Forelimb muscle (tissue), 1 donor: ENCODE measurements at places on chromosomes 7 and 10. TPM values are rescaled to one million over a fixed set of nuclear protein-coding genes. Genes with fewer than 3 reads are reported as not detected.

DNA sequence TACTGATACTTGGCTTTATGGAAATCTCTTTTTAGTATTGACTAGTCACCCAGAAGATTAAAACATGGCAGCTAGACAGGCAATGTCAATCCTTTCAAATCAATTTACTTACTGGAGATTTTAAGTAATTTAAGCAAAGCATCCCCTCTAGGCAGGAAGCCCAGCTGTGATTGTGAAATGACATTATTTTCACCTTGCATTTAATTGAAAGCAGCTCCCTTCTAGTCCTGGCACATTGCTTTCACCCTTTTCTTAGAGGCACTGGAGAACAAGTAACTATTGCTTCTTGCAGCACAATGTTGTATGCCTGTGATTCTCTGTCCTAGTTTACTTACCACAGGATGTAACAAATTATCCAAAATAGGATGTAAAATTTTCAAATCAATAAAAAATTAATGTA, 13.3 kb downstream of the ST7 start:
- DNase-seq: no peak

DNA sequence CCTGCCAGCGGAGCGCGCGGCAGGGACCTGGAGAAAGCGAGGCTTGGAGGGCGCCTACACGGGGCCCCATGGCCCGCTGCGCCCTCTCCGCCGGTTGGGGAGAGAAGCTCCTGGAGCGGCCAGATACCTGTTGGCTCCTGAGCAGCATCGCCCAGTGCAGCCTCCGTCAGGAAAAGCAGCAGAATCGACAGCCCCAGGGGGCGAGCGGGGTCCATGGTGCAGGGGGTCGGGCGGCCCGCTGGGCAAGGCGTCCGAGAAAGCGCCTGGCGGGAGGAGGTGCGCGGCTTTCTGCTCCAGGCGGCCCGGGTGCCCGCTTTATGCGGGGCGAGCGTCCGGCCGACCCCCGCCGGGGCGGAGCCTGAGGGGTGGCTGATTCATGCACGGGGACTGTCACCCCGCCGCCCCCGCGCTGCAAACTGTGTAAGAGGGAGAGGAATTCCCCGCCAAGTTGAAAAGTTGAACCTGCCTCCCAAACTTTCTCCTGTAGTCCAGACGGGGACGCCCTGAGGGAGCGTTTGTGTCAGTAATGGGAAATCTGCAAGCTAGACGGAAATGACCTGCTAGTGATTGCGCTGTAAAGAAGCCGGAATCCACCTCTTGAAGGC, at the start of gene TFPI2:
TSS of gene TFPI2 (minus strand) at position 290 of the 605 bp plus-strand sequence. CDS start at position 215, 75 bp downstream.
- no peak for DNase-seq

The CCDC146 gene
- polyA plus RNA-seq: 9.6 TPM

The VGF gene
- polyA plus RNA-seq: not detected

The TAS2R60 gene
- not detected for polyA plus RNA-seq

The MINDY3 gene
- 27.4 TPM for polyA plus RNA-seq

DNA sequence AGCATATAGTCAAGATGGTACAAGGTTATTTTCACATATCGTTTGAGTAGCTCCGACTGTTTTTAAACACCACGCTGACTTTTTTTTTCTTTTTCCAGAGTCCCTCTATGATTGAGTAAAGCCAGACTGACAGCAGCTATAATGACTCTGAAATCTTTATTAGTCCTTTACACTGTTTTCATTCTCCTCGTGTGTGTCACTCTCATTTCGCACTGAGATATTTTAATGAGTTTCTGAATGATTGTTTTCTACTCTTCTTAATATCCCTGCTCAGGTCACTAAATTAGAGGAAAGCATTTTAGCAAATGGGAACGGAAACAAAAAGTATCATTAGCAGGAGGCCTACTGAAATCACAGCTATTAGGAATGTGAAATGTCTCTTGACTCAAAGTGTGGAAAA, 162.3 kb upstream of the MTPN start:
- no peak for DNase-seq

DNA sequence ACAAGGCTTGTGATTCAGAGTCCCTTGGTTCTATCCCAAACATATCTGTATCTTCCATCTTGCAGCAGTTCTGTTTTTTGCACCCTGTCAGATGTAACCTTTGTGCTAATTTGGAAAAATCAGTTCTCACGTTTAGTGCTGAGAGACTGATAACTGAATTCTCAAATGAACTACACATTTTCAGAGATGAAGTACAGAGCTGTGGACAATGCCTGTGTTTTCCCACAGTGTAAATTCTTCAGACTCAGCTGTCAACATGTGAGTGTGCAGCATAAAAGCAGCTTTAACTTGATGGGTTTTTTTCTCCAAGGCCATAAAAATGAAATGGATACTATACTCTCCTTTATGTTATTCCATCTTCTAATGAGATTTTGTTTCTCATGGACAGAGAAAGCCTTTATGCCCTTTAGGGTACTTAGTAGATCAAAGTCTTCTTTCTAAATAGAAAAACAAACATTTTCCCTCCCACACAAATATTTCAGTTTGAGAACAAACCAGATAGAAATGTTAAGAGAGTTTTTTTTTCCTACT, 150.9 kb downstream of the SEMA3A start:
- no peak for DNase-seq

The SMC3 gene
- 40.4 TPM for polyA plus RNA-seq

- no peak for DNase-seq
Measured at GRCh38 chr10:100022403-100022802, 12.7 kb upstream of the DNMBP start.

- DNase-seq: no peak
Measured at GRCh38 chr10:123807444-123808035, 84.1 kb downstream of the CPXM2 start.

The GDF10 gene
- polyA plus RNA-seq: 3.2 TPM

- DNase-seq: no peak
Measured at GRCh38 chr7:151754142-151754590, 122.7 kb downstream of the PRKAG2 start.

The FGF8 gene
- 0.34 TPM for polyA plus RNA-seq

DNA sequence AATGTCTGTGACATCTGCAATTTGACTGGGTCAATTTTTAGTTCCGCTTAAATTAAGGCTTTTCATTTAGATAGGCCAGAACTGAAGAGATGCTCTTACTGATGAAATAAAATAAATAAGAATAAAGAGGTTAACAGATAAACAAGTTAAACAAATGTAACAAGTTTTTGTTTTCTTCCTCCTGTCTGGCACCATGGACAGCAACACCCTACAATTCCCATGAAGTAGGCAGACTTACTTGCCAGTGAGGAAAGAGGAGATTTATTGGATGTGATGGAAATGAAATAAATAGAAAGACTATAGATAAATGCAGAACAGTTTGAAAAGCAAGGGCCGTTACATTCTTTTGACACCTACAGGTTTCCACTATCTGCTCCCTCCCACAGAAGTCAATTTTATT, 118.5 kb downstream of the AMPH start:
- no peak for DNase-seq

DNA sequence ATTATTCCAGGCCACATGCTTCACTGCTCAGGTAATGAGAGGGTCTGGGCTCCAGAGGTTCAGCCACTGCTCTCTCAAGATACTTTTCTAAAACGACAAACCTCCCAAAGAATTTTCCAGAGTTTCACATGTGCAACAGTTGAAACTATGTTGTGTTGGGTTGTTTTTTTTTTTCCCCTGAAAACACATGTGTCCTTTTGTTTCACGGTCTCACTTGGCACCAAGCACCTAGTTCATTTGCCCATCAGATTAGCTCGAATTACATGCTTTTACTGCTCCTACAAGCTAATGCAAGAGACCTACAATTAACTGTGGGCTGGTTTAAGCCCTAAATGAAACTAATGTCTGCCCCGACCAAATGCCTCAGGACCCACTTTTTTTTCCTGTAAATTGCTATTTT, 313.3 kb downstream of the FGFR2 start:
- no peak for DNase-seq

DNA sequence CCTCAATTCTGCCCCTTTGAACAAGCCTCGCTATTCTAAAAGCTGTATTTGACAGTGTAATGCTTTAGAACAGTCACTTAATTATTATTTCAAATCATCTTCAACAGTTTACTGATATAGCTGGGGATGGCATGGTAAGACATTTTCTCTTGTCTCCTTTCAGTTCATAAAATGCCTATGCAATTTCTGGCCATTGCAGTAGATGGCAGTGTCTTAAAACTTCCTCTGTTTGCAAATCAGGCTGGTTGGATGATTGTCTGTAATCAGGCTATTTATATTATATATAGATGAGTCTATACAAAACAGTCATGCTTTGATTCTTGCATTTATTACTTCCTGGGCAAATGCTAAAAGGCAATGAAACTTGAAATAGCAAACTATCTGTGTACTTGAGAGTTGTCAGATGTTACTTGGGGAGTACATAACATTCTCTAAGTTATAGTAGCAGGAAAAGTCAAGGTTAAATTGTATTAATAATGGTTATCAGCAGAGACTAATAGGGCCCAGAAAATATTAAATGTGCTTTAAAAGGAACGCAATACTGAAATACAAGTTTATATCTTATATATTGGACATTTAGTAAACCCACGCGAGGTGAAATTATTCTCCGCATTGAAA, 55.5 kb upstream of the LHFPL3 start:
- no peak for DNase-seq

The EN2 gene
- 0.71 TPM for polyA plus RNA-seq

DNA sequence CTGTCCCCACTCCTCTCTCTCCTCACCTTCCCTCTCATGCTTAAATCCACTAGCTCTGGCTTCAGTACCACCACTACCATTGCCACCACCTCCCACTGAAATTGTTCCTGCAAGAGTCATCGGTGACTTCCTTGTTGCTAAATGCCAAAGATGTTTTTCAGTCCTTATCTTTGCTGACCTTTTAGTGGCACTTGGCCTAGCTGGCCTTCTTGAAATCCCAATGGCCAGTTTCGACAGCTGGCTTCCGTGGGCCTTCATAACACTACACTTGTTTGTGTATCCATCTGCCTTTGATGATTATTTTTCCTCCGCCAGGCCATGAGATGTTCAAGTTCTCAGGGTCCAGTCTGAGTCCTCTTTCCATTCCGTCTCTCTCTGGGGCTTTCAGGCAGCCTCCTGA, 118.2 kb upstream of the NANOS1 start:
- no peak for DNase-seq

DNA sequence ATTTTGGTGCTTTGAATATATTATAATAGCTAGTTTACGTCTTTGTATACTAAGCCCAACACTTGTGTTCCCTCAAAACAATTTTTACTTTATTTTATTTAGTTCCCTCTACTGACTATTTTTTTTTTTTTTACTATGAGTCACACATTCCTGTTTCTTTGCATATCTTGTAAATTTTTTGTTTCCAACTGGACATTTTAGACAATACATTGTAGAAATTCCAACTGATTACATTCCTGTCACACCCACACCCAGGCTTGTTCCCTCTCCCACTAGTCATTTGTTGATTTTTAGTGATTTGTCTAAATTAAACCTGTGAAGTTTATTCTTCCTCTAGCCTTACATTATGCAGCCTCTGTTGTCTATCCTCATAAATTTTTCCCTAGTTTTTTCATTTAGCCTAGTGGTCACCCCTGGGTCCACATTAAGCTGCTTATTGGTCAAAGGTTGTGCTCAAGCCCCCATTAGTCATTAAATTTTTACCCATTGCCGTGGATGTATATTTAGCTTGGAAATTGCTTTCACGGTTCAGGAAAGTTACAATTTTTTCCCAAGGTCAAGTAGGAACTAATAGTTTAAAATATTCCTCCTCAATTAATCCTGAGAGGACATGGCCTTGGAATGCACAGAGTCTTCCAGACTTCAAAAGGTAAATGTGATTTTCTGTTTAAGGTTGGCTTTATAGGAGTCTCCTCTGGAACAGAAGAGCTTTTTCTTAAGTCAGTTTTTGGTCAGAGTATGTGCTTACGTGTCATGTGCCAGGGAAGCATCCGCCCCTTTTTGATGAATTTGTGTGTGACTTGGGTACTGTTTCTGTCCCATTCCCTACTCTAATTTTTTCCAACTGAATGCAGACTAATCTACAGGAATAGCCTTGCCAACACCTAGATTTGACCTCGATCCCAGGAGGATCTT, 207.6 kb upstream of the TMEM72 start:
- no peak for DNase-seq

The FOXI2 gene
- polyA plus RNA-seq: 0.47 TPM

DNA sequence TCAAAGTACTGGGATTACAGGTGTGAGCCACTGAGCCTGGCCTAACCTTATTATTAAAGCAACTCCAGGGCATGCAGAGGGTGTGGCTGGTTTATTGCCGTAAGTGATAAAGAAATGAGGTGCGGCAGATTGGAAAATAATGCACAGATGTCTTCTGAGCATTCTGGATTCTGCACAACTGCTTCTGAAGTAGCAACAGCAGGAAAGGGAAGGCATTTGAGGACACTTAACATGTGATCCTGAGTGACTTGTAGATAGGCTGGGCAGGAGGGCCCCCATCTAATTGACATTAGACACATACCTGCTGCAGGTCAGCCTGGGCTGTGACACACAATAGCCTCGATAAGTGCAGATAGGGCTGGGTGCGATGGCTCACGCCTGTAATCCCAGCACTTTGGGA, 5.6 kb downstream of the RHBDD2 start:
- no peak for DNase-seq

GRCh38 chr7:79837915-79838314, 296.7 kb upstream of the GNAI1 start:
- no peak for DNase-seq

The UTF1 gene
- polyA plus RNA-seq: not detected

The TMEM270 gene
- not detected for polyA plus RNA-seq

DNA sequence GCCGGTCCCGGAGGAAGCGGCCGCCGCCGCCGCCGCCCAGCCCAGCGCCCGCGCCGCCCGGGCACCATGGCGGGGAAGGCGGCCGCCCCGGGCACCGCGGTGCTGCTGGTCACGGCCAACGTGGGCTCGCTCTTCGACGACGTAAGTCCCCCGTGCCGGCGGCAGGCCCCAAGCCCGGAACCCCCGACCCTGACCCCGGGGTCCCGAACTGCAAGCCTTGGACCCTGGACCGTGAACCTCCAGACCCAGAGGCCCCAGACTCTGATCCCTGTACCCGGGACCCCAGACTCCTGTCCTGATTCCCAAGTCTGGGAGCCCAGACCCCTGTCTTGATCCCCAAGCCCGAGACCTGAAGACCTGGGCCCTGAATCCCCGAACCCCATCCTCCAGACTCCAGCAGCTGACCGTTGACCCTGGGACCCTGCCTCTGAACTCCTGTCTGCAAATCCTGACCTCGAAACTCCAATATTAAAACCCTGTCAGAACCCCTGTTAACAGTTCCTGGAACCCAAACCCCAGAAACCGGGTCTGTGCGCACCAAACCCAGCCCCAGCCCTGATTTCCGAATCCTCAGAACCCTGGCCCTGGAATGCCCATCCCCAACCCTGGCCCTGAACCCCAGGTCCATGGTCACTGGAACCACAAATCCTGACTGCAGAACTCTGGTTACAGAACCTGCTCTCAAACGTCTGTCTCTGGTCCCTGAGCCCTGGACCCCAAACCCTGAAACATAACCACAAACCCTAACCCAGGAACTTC, 623 bp downstream of the INPP5A start:
- no peak for DNase-seq

The MLXIPL gene
- 0.10 TPM for polyA plus RNA-seq

The INMT gene
- polyA plus RNA-seq: 8.3 TPM

DNA sequence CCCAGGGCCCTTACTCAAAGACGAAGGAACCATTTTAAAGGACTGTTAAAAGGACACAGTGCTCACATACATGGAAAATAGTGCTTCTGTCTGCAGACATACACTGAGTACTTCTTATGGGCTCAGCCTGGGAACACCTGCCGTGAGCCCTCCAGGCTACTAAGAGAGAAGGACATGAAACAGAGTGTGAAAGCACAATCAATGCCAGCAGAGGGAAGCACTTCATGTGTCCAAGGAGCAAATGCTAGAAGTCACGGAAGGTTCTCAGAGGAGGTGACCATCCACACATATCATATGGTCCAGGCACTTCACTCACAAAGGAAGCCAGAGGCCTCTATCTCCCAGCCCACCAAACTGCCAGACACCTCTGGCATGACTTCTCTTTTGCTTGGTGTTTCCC, 15.5 kb downstream of the ELMO1 start:
- DNase-seq: no peak
